ENCODE measurements at places on chromosomes 1 and 21. TPM values are rescaled to one million over a fixed set of nuclear protein-coding genes. Genes with fewer than 3 reads are reported as not detected.

Gene CFHR4
- not detected for total RNA-seq

Gene ST6GALNAC3
- 0.56 TPM for total RNA-seq

- DNase-seq: no peak
Measured at GRCh38 chr1:35707601-35708440, 10.9 kb downstream of the C1orf216 start.

DNA sequence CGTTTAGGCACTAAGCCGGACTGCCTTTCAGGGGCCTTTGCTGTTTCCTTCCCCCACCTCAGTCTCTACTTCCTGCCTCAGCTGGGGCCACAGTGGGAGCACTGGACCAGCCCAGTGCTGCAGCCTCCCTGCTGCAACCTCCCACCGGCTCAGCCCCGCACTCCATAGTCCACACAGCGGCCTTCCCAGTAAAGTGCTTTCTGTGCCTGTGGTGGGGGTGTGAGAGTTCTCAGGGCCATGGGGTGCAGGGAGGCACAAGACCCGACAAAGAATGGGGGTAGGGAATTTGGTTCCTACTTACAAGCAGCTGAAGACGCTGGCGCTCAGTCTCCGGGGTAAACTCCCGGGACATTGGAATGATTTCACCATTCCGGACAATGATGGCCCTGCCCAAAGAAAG lies 3.5 kb downstream of the PPM1J start:
- no peak for DNase-seq

DNA sequence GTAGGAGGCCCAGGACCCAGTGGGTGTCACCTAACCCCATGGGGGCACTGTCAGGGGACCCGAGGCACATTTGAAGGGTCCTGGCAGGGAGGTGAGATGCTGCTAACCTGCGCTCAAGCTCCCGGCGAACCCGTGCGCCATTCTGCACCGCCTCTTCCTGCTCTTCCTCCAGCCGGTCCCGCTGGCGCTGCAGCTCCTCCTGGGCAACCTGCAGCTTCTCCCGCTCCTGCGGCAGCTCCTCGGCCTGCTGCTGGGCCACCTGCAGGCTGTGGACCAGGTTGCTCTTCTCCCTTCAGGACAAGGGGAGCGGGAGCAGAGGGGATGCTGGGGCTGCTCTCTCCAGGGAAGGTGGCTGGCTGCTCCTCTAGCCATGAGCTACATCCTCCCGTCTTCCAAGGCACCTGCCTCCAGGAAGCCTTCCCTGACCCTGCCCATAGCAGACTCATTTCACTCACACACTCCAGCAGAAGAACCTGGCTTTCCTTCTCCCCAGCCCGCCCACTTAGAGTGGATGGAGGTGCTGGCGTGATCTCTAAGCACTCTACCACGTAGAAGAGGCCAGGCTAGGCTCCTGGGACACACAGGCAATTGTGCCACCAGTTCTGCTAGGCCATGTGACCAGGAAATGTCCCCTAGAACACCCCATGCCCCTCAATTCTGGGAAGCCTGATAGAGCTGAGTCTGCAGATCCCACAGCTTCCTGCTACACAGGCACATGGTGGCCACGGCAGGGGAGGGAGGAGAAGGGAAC lies 15.2 kb upstream of the NBPF1 start:
- no peak for DNase-seq

- no peak for DNase-seq
Measured at GRCh38 chr1:21865609-21865942, 53.5 kb downstream of the LDLRAD2 start.

Gene ATP1A4
- total RNA-seq: not detected

DNA sequence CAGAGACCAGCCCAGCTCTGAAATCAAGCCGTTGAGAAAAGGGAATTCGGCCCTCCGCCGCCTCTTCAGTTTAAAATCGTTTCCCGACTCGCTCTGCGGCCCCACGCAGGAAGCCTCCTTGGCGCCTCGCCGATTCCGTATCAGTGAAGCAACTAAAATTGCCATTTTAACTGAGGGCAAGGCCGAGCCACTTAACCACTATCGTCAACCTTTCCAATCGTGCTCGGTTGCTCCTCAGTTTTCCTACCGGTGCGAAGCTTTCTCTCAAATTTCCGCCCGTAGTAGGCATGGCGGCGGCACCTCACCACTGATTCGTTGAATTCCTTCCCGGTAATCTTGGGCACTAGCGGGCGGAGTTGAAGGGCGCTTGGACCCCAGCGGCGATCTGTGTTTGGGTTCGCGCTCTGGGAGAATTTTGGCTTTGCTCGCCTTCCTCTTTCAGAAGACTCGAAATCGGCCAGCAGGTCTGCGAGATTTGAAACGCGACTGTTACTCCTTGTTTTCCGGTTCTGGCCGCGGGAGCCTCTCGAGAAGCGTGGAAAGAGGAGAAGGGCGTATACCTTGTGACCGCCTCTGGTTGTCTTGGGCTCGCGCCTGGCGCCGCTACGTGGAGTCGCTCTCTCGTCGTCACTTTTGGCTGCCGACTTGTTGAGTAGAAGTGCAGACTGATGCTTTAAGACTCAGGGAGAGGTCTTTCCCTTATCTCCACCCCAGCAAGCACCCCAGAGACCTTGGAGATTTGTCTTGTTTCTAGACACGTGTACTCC lies at the start of the genes CENPL and DARS2:
TSS of gene CENPL (minus strand) at position 569 of the 767 bp plus-strand sequence. CDS start 13,584 bp downstream, outside the sequence.
TSS of gene DARS2 (plus strand) at position 359 of the 767 bp plus-strand sequence. CDS start 557 bp downstream, outside the sequence.
- peak; percentile 98 for DNase-seq

GRCh38 chr1:194339471-194339870 lies 1153.1 kb upstream of the B3GALT2 start:
- no peak for DNase-seq

- DNase-seq: no peak
Measured at GRCh38 chr1:182718311-182718710, 33.9 kb upstream of the RGS8 start.

Data from IMR-90 (cell line).